ENCODE measurements at places on chromosomes 4 and X. TPM values are rescaled to one million over a fixed set of nuclear protein-coding genes. Genes with fewer than 3 reads are reported as not detected.

NDNF gene
- under 0.01 TPM for total RNA-seq

SERPINA7 gene
- total RNA-seq: not detected

RHOH gene
- total RNA-seq: not detected

CT45A1 gene
- total RNA-seq: not detected

MAMLD1 gene
- 2.9 TPM for total RNA-seq

GSX2 gene
- not detected for total RNA-seq

HSFX4 gene
- not detected for total RNA-seq

HMX1 gene
- total RNA-seq: not detected

FLNA gene
- total RNA-seq: 765 TPM

SHROOM3 gene
- total RNA-seq: under 0.01 TPM

NDP gene
- not detected for total RNA-seq

TCEAL3 gene
- total RNA-seq: 7.0 TPM

TRPC5OS gene
- not detected for total RNA-seq

GPC3 gene
- 0.15 TPM for total RNA-seq

TBC1D25 gene
- total RNA-seq: 4.6 TPM

DUSP9 gene
- total RNA-seq: 3.3 TPM

HPGDS gene
- not detected for total RNA-seq

PRRG1 gene
- 12.0 TPM for total RNA-seq

PPP1R2C gene
- not detected for total RNA-seq

ADAD1 gene
- not detected for total RNA-seq

ARHGEF38 gene
- not detected for total RNA-seq

SLC2A9 gene
- 1.00 TPM for total RNA-seq

PABPC1L2B gene
- not detected for total RNA-seq

AFP gene
- total RNA-seq: 0.36 TPM

UGT2B10 gene
- not detected for total RNA-seq

GABRG1 gene
- total RNA-seq: not detected

ZNF595 gene
- 16.4 TPM for total RNA-seq

HSFX2 gene
- total RNA-seq: not detected

CENPVL3 gene
- total RNA-seq: 0.33 TPM

DDIT4L gene
- total RNA-seq: 9.5 TPM

SLC16A2 gene
- 1.7 TPM for total RNA-seq

FRMPD4 gene
- total RNA-seq: 0.34 TPM

COX7B2 gene
- total RNA-seq: not detected

PALLD gene
- 1.7 TPM for total RNA-seq

PCSK1N gene
- not detected for total RNA-seq

LINC00632 gene
- total RNA-seq: 6.5 TPM

ELF2 gene
- 28.0 TPM for total RNA-seq

IRS4 gene
- total RNA-seq: 0.34 TPM

GALNTL6 gene
- total RNA-seq: 0.33 TPM
